AG10803 (cell line): ENCODE measurements at places on chromosomes 16 and 17.

- DNase-seq, result no peak
Observed at GRCh38 chr17:45413498-45413923, 19.2 kb downstream of the ARHGAP27 start.

DNA sequence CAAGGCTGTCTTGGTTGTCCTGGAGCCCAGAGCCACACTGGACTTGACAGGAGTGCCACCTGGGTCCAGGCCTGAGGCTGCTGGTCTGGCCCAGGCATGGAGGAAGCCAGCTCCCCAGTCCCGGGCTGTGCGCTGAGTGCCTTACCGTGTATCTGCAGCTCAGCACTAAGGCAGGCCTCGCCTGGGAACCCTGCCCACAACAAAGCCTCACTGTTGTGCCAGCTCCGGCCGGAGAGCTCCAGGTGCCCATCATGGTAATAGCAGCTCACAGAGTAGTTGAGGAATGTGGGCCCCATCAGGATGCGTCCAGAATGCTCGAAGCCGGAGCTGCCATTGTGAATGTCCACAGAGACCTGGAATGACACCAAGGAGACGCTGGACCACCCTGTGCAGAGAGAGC, 72.2 kb downstream of the RMI2 start:
- DNase-seq, result no peak

GRCh38 chr16:89583197-89583894, 7.8 kb downstream of the CPNE7 start:
- DNase-seq, result no peak

DNA sequence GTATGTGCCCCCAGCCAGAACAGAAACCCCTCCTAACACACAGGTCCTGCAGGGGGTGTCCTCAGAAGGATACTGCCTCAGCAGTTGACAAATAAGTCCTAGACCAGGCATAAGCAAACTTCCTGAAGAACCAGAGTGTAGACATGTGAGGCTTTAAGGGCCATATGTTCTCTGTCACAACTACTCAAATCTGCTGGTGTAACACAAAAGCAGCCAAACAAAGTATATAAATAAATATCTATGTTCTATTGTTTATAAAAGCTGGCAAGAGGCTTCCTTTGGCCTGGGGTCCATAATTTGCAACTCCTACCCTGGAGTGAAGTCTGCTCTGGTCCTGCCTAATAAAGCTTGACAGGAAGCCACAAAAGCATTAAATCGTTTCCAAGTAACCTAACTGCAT, 9.9 kb downstream of the FAM83G start:
- no peak for DNase-seq

DNA sequence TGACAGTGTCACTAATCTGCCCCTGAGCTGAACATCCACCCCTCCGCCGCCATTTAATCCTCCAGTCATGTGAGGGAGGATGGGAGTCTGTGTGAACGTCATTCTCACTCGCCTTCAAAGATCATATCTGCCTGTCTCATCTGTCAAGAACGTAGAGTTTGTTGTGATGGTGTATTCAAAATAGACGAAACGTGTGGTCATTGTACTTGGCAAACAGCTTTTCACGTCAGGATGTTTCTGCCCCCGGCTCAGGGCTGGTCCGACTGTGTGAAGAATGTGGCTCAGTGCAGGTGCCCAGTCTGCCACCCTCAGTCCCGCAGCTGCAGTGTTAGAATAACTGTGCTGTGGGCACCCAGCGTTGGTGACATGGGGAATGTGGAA, 148.0 kb downstream of the KCNJ12 start:
- DNase-seq, result no peak

GRCh38 chr16:83785455-83785854, 22.3 kb upstream of the HSBP1 start:
- no peak for DNase-seq

GRCh38 chr17:75933808-75934207, 7.0 kb downstream of the FBF1 start:
- peak; percentile 11 for DNase-seq

GRCh38 chr16:66687906-66688625, 8.5 kb downstream of the CMTM4 start:
- DNase-seq, result no peak

DNA sequence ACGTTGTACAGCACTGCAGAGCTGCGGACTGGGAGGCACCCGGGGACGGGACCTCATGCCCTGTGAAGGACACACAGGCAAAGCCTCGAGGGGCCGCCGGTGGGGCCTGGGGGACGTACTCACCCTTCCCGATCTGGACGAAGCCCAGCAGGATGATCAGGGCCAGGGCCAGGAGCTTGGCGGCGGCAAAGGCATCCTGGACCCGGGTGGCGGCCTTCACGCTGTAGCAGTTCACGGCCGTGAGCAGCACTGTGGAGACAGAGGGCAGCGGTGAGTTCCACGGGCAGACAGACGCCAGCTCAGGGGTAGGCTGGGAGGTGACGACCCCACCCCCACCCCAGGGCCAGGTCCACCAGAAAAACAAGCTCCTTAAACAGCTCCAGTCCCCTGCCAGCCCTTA, 17.7 kb downstream of the SLC7A5 start:
- DNase-seq, result no peak

DNA sequence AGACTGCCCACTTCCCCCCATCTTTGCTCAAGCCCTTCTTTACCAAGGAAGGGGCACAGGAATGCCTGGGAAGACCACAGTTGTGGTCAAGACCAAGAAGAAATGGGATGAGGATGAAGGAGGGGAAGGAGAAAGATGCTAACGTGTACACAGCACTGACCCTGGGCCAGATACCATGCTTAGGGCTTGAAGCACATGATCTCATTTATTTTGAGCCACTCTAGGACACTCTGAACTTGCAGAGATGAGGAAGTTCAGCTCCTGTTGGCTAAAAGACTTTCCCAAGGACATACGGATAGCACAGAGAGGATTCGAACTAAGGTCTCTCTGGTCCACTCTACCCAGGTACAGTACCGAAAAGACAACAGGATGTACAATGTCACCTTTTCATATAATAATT, 42.6 kb downstream of the PIK3R5 start:
- DNase-seq, result no peak

DNA sequence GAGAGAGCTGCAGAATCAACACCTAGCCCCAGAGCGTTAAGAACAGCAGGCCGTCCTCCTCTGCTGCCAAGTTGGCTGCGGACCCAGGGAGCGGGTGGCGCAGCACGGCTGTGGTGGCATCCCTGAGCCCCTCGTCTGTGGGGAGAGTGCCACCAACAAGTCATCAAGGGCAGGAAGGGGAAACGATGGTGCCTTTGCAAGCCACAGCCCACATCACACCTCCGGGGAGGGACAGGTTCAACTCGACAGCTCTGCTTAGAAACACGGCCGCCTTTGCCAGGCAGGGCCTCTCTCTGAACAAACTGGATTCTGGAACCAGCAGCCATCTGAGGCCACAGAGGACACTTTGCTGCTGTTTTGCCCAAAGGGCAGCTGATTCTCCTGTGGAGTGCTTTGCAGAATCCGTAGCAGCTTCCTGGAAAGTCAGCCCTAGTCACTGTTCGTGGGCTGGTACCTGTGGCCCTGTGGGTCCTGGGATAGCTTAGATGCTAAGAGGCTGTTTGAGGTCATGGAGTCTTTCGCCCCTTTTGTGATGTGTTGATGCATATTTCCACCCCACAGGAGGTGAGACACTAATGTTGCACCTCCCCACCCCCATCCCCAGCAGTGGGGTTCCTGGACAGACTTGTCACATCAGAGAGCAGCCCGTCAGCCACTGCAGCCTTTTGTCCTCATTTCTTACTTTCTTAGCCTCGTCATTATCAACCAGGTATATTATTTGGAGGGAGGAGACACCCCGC, 270.6 kb downstream of the CPPED1 start:
- DNase-seq, result no peak

GRCh38 chr16:15613676-15614075, 29.3 kb downstream of the MARF1 start:
- no peak for DNase-seq

DNA sequence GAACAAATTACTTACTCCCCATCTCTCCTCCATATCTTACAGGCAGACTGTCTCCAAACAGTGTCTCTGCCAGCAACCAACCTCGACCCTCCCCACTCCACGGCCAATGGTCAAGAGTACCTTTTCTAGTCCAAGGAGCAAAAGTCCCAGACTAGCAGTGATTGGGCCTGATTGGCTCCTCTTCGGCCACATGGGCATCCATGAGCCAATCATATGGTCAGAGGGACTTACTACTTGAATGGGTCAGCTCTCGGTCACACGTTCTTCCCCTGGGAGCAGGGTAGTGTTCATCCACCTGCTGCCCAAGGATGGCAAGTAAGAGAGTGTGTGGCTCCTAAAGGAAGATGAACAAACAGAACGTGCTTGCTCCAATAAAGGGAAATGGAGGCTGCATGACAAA, 84.6 kb downstream of the C16orf78 start:
- no peak for DNase-seq

- no peak for DNase-seq
Observed at GRCh38 chr17:78694805-78695531, 87.1 kb downstream of the CYTH1 start.

- no peak for DNase-seq
Observed at GRCh38 chr17:9255833-9256232, 234.5 kb downstream of the NTN1 start.

DNA sequence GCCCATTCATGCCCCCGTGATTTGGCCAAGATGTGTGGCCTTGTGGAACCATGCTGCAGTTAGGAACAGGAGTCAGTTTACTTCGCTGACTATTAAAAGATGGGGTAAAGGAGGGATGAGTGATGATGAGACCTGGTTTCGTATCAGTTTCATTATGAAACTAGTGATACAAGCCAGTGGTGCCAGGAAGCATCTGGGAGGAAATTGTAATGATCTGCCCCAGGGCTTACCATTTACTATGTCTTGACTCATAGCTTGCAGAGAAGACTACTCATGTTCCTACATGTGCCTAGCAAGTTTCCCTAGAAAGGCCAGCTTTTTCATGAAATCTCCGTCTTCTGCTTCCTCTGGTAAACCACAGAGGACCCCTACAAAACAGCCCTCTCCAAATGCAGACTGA, 23.2 kb downstream of the CDH3 start:
- DNase-seq, result no peak

GRCh38 chr16:84673561-84673960, 25.2 kb downstream of the KLHL36 start:
- no peak for DNase-seq

GRCh38 chr16:48136547-48137360, 19.0 kb downstream of the ABCC12 start:
- peak; percentile 19 for DNase-seq

DNA sequence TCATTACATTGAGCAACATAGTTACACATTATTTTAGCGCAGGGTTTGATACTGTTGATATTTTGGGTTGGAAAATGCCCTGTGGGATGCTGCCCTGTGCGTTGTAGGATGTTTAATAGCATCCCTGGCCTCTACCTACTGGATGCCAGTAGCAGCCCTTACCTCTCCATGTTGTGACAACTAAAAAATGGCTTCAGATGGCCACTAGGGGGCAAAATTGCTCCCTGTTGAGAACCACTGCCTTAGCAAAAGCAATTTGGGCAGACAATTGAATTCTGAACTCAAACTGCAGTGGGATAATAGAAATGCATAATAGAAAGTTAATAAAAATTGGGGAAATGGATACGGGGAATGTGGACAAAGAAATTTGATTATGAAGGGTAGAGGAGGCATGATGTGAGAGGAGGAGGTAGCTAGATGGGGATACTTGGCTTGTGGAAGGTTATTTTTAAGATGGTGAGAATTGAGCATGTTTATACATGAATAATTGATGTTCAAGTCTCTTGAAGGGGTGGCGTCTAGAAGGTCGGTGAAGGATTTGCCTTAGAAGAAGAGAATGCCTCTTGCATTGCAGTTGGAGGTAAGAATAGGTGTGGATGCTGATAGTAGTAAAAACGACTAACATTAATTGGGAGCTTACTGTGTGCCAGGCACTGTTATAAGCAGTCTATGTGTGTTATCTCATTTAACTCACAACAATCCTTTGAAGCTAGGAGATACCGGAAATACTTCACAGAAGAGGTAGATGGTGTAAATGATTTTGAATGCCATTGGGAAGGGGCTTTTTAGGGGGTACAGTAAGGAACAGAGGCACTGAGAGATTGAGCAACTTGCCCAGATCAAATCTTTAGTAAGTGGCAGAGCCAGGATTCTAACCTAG, 19.0 kb downstream of the HEATR9 start:
- peak; percentile 62 for DNase-seq

GRCh38 chr16:23979982-23980381, 144.2 kb downstream of the PRKCB start:
- DNase-seq, result no peak

- DNase-seq, result no peak
Observed at GRCh38 chr17:80967404-80967872, 24.2 kb upstream of the CHMP6 start.

DNA sequence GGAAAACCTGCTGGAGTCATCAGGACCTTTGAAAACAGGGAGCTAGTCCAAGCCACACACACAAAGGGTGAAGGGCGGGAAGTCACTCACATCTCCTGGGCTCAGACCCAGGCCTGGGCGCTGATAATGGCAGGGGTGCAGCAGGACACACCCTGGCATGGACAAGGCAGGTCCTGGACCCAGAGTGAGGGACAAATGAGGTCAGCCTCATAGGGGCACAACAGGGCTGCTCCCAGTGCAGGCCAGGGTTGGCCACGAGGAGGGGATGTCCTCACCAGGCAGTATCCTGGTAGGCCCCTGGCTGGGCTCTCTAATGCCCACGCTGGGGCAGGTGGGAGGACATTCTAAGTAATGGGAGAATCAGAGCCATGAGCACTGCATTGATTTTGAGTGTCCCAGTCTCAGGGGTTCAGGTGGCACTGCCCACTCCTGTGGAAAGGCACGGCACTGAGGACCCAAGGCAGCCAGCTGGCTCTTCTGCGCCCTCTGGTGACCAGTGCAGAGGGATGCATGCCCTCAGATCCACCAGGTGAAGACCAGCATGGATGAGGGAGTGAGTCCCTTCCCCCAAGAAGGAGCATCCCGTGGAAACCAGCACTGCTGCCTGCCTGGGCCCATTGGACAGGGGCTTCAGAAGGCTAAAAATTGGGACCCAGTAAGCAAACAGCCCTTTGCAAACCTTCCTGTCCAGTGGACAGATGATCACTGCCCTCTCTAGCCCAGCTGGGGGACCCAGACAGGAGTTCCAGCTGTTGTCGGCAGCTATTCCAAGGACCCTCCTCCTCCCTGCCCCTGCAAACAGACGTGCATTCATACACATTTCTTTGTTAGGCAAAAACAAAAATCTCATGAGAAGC, 23.4 kb upstream of the SREBF1 start:
- peak; percentile 44 for DNase-seq

- no peak for DNase-seq
Observed at GRCh38 chr17:38601539-38602351, 4.0 kb downstream of the SRCIN1 start.

GRCh38 chr16:24075931-24076716, 180.0 kb upstream of the CACNG3 start:
- DNase-seq, result no peak

DNA sequence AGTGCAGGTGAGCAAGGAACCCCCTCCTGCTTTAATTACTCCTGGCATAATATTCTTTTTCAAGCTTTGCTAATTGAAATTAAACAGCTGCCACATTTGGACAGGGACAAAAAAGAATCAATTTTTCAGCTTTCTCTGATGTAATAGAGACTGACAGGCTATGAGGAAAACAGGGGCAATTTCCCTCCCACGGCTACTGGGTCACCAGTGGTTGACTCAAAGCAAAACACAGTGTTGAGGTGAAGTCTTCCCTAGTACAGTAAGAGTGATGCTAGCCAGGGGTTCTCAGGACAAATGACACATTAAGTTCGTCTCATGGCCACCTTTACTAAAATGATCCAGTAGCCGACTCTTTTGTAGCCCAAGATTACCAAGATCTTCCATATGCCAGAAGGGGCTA, 38.6 kb upstream of the PMFBP1 start:
- no peak for DNase-seq
